ENCODE measurements at places on chromosomes 4 and X. TPM values are rescaled to one million over a fixed set of nuclear protein-coding genes. Genes with fewer than 3 reads are reported as not detected.

- DNase-seq = no peak
- H3K4me1 ChIP-seq = no peaks in the 10 kb centered on the region
- H3K4me3 ChIP-seq = no peak overlapping the region
- H3K36me3 ChIP-seq = no peaks in the 10 kb centered on the region
Measured at GRCh38 chr4:76964769-76965168, 15.2 kb downstream of the SEPTIN11 start.

GRCh38 chr4:140448162-140448561 lies 20.7 kb upstream of the CLGN start:
- H3K27me3 ChIP-seq = no peaks in the 10 kb centered on the region
- no peaks in the 10 kb centered on the region for H3K4me1 ChIP-seq
- no peak for DNase-seq
- H3K4me3 ChIP-seq = no peak overlapping the region
- no peak overlapping the region for H3K27ac ChIP-seq

The FRMD7 gene
- total RNA-seq = not detected

- DNase-seq = no peak
- H3K4me1 ChIP-seq = no peaks in the 10 kb centered on the region
- H3K36me3 ChIP-seq = no peaks in the 10 kb centered on the region
- no peak overlapping the region for H3K4me3 ChIP-seq
Measured at GRCh38 chr4:159446266-159446976, 343.5 kb downstream of the RAPGEF2 start.

GRCh38 chr4:15231265-15232091 lies 196.4 kb upstream of the C1QTNF7 start:
- H3K27ac ChIP-seq = no peak overlapping the region
- no peaks in the 10 kb centered on the region for H3K4me1 ChIP-seq
- H3K27me3 ChIP-seq = no peaks in the 10 kb centered on the region
- no peak overlapping the region for H3K4me3 ChIP-seq
- no peaks in the 10 kb centered on the region for H3K36me3 ChIP-seq

- no peaks in the 10 kb centered on the region for H3K36me3 ChIP-seq
- no peaks in the 10 kb centered on the region for H3K27me3 ChIP-seq
- no peak overlapping the region for H3K4me3 ChIP-seq
Measured at GRCh38 chr4:110075891-110076290, 122.5 kb downstream of the ELOVL6 start.

DNA sequence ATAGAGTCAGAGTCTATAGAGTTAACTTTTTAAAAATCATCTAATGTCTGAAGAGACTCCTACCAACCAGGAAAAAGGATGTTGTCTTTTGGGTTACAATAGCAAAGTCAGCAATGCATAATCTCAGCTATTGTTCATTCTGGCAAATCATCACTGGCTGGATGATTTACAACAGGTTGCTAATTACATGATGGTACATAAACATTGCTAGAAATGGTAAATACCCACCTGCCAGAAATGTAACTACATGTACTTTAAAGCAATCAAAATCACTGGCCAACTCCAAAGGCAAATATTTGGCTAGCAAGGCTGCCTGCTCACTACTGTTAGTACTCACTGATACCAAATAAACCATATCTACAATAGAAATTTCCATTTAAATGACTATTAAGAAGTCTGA lies 91.1 kb downstream of the PPP3CA start:
- no peaks in the 10 kb centered on the region for H3K27me3 ChIP-seq
- no peaks in the 10 kb centered on the region for H3K4me1 ChIP-seq
- no peak for DNase-seq
- no peak overlapping the region for H3K4me3 ChIP-seq
- H3K27ac ChIP-seq = no peak overlapping the region

The DCAF8L2 gene
- not detected for total RNA-seq

The HAND2 gene
- 3.8 TPM for total RNA-seq

DNA sequence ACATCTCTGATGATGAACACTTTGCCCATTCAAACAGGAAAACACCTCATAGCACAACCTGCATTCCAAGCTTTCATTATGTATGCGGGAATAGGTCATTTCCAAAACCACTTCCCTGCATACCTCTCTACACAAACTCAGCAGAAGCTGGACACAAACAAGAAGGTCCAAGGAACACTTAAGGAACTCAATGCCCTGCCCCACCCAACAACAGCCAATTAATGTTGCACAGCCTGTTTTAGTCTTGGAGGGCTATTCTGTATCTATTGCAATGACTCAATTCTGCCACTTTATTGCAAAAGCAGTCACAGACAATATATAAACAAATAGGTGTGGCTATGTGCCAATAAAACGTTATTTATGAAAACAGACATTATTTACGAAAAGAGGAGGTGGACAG lies 16.7 kb downstream of the OPHN1 start:
- no peak overlapping the region for H3K4me3 ChIP-seq
- DNase-seq = no peak
- no peak overlapping the region for H3K27ac ChIP-seq
- H3K36me3 ChIP-seq = no peaks in the 10 kb centered on the region

The CTAG1A gene
- total RNA-seq = not detected

GRCh38 chrX:100611951-100612350 lies 24.7 kb downstream of the TSPAN6 start:
- H3K4me3 ChIP-seq = no peak overlapping the region
- H3K4me1 ChIP-seq = peaks cover 5% of the 10 kb centered on the region
- H3K36me3 ChIP-seq = no peaks in the 10 kb centered on the region
- DNase-seq = no peak

- no peaks in the 10 kb centered on the region for H3K36me3 ChIP-seq
- no peak overlapping the region for H3K27ac ChIP-seq
- no peak for DNase-seq
- H3K4me1 ChIP-seq = no peaks in the 10 kb centered on the region
- H3K27me3 ChIP-seq = no peaks in the 10 kb centered on the region
Measured at GRCh38 chr4:158538176-158538575, 16.5 kb downstream of the RXFP1 start.

GRCh38 chr4:143599827-143600226 lies 86.3 kb downstream of the SMARCA5 start:
- no peaks in the 10 kb centered on the region for H3K36me3 ChIP-seq
- H3K27ac ChIP-seq = no peak overlapping the region
- no peaks in the 10 kb centered on the region for H3K4me1 ChIP-seq
- no peaks in the 10 kb centered on the region for H3K27me3 ChIP-seq
- DNase-seq = no peak

GRCh38 chrX:105515561-105515960 lies 295.1 kb upstream of the TEX13A start:
- H3K27ac ChIP-seq = no peak overlapping the region
- H3K4me3 ChIP-seq = no peak overlapping the region
- no peak for DNase-seq

- H3K4me3 ChIP-seq = no peak overlapping the region
- DNase-seq = no peak
- peak overlapping the region; percentile 29 for H3K27ac ChIP-seq
- H3K4me1 ChIP-seq = peaks cover 3% of the 10 kb centered on the region
- no peaks in the 10 kb centered on the region for H3K27me3 ChIP-seq
Measured at GRCh38 chrX:47179221-47179927, 14.3 kb upstream of the UBA1 start.

The SMR3B gene
- not detected for total RNA-seq

The PCDH18 gene
- total RNA-seq = 2.1 TPM

- no peak overlapping the region for H3K27ac ChIP-seq
- H3K4me3 ChIP-seq = no peak overlapping the region
- no peaks in the 10 kb centered on the region for H3K36me3 ChIP-seq
- H3K4me1 ChIP-seq = no peaks in the 10 kb centered on the region
Measured at GRCh38 chr4:54843106-54843505, 185.3 kb downstream of the KIT start.

- no peak for DNase-seq
- H3K27ac ChIP-seq = no peak overlapping the region
- no peaks in the 10 kb centered on the region for H3K27me3 ChIP-seq
Measured at GRCh38 chrX:46376246-46376885, 168.9 kb downstream of the ZNF674 start.

- no peaks in the 10 kb centered on the region for H3K27me3 ChIP-seq
- H3K27ac ChIP-seq = peak overlapping the region; percentile 92
- H3K36me3 ChIP-seq = no peaks in the 10 kb centered on the region
- H3K4me1 ChIP-seq = peaks cover 25% of the 10 kb centered on the region
Measured at GRCh38 chr4:39043058-39043860, 11.1 kb upstream of the TMEM156 start.

The NIPAL1 gene
- total RNA-seq = 32.6 TPM

The YTHDC1 gene
- 79.9 TPM for total RNA-seq

DNA sequence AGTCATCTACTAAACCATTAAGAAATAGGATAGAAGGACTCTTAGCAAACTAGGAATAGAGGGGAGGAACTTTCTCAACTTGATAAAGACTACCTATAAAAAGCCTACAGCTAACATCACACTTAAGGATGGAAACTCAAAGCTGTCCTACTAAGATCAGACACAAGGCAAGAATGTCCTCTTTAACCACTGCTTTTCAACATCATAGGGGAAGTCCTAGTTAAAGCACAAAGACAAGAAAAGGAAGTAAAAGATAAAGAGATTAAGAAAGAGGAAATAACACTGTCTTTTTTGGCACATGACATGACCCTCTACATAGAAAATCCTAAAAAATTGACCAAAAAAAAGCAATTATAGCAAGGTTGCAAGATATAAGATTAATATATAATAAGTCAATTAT lies 136.6 kb downstream of the FBXW7 start:
- no peaks in the 10 kb centered on the region for H3K4me1 ChIP-seq
- DNase-seq = no peak
- H3K27me3 ChIP-seq = no peaks in the 10 kb centered on the region

The RAPGEF2 gene
- 25.2 TPM for total RNA-seq

The GLRB gene
- total RNA-seq = 0.27 TPM

GRCh38 chr4:123363729-123364128 lies 32.9 kb upstream of the SPRY1 start:
- no peaks in the 10 kb centered on the region for H3K4me1 ChIP-seq
- H3K27ac ChIP-seq = no peak overlapping the region
- no peaks in the 10 kb centered on the region for H3K27me3 ChIP-seq
- DNase-seq = no peak
- no peak overlapping the region for H3K4me3 ChIP-seq

The ZBED1 gene
- total RNA-seq = 31.0 TPM

- H3K36me3 ChIP-seq = no peaks in the 10 kb centered on the region
- no peaks in the 10 kb centered on the region for H3K4me1 ChIP-seq
- no peak overlapping the region for H3K4me3 ChIP-seq
- H3K27me3 ChIP-seq = no peaks in the 10 kb centered on the region
- H3K27ac ChIP-seq = no peak overlapping the region
Measured at GRCh38 chrX:48793935-48794334, 7.5 kb downstream of the GATA1 start.

- H3K4me3 ChIP-seq = no peak overlapping the region
- H3K27ac ChIP-seq = no peak overlapping the region
- H3K4me1 ChIP-seq = no peaks in the 10 kb centered on the region
- DNase-seq = no peak
Measured at GRCh38 chrX:46257451-46257879, 287.8 kb downstream of the ZNF674 start.

DNA sequence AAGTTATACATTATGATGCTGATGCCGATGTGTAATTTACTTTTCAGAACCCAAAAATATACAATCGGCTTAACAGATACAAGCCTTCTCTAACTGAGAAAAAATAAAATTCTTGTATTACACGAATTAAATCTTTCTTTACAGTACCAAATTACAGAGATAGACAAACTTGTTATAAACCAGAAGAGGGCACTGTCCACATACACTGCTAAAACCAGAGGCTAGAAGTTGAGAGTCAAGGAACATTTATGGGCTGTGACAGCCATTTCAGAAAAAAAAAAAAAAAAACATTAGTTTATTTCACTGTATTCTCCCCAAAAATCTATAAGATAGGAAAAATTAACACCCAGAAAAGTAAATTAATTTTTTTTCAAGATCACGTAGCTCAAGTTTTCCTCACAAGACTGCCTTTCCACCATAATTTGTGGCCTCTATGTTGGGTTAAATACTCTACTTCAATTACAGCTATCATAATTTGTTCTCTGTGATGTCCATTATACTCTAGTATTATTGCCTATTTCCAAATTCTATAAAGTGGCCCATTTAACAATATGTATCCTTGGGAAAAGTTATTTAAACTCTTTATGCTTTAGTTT lies 12.0 kb downstream of the EREG start:
- H3K27me3 ChIP-seq = no peaks in the 10 kb centered on the region
- H3K27ac ChIP-seq = peak overlapping the region; percentile 69
- no peak for DNase-seq

GRCh38 chr4:149910604-149911350 lies 95.1 kb upstream of the IQCM start:
- no peak overlapping the region for H3K4me3 ChIP-seq
- no peaks in the 10 kb centered on the region for H3K4me1 ChIP-seq
- H3K27ac ChIP-seq = no peak overlapping the region
- DNase-seq = no peak

- H3K27me3 ChIP-seq = no peaks in the 10 kb centered on the region
- H3K27ac ChIP-seq = no peak overlapping the region
- H3K4me3 ChIP-seq = no peak overlapping the region
- no peaks in the 10 kb centered on the region for H3K36me3 ChIP-seq
- no peak for DNase-seq
Measured at GRCh38 chr4:145589916-145590702, 29.1 kb upstream of the MMAA start.

DNA sequence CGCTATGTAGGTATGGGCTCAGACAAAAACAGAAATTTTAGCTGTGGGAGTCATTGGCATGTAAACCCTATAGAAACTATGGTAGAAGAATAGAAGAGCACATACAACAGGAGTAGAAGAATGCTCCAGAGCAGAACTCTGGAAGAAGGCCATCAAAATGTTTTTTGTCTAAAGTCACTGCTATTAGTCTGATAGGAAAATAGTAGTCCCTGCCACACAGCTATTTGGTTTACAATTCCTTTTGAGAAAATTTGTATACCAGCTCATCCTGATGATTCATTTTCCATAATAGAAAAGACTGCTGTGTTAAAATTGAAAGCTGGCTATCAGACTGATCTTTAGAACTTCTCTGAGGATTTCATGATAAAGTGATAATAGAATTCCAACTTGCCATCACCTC lies 32.8 kb upstream of the ADAD1 start:
- H3K27ac ChIP-seq = no peak overlapping the region
- no peaks in the 10 kb centered on the region for H3K27me3 ChIP-seq
- H3K4me3 ChIP-seq = no peak overlapping the region
- no peaks in the 10 kb centered on the region for H3K4me1 ChIP-seq

Data from esophagus squamous epithelium (tissue), 5 donors.